ENCODE measurements at places on chromosomes 5 and 9.

DNA sequence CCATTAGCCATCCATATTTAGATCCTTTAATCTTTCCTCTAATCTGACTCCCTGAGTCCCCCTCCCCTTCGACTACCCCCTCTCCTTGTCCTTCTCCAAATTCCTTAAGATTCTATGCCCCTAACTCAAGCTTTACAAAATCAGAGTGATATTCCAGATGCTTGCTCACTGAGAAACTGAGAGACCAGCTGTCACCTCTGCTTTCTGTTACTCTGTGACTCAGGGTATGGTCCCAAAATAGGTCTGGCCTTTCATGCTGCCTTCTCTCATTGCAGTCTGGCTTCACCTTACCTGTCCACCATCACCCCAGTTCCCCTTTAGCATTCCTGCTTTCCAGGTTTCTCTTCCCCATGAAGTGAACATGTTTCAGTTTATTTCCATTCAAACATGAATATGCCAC lies 383.3 kb upstream of the SLC30A5 start:
- no peak for DNase-seq

DNA sequence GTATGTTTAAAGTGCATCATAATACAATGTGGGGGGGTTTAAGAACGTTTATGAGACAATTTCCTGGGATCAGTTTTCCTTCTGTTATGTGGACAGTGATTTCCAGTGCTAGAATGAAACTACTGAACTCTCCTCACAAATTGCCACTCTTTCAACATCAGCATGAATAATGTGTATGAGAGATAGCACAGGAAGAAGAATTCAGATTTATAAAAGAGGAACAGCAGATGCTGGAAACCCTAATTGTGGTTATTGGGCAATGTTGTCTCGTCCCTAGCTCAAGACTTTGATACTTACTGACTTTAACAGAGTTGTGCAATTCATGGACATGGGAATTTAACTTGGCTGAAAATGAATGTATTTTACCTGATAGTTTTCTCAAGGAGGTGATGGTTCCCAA lies 410.8 kb upstream of the MEF2C start:
- DNase-seq = no peak

DNA sequence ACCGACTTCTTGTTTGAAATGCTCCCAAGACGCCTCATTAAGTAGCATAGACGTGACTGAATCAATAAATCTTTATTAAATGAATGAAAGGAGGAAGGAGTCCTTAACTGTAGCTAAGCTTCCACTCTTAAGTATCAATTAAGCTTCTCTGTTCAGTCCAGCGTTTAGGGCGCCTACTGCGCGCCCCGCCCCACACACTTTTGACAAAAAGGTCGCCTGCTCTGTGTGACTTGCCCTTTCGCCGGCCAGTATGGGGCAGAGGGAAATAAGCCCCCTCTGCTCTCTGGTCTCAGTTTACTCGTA lies 662 bp upstream of the DOLPP1 start:
- no peak for DNase-seq

GRCh38 chr9:98182889-98183599 lies 9.4 kb downstream of the CORO2A start:
- DNase-seq = no peak

DNA sequence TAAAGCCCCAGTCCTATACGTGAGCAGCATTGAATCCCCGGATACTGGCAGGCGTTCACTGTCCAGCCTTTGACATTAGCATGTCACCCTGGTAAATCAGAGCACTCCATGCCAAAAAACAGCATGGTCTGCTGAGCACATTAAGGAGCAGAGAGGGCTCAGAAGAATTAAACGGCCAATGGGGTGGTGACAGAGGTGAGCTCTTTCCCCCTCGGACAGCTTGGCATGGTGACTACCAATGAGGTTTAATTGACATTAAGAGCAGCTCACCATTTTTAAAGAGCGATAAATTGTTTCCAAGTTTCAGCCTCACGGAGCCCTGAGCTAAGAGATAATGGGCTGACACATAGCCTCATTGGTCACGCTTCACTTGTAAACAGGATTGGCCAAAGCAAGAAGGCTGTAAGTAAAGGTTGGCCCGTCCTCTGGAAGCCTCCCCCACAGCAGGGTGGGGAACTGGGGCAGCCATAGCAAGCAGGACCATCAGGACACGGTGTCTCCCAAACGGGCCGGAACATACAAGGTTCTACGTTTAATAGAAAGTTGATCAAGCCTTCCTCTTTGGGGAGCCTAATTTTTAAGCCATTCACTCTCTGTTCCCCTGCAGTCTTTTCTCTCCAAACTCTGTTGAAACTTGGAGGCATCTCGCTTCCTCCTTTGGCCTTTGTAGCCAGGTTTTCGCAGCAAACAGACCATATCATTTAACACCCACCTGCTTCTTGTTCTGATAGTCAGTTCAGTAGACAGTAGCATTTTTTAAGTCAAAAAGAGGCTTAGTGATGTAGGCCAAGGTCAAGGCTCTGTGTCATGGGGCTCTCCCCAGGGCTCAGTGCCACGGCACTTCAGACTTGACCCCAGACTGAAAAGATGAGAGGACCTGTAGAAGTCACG lies 25.9 kb downstream of the QRFP start:
- no peak for DNase-seq

DNA sequence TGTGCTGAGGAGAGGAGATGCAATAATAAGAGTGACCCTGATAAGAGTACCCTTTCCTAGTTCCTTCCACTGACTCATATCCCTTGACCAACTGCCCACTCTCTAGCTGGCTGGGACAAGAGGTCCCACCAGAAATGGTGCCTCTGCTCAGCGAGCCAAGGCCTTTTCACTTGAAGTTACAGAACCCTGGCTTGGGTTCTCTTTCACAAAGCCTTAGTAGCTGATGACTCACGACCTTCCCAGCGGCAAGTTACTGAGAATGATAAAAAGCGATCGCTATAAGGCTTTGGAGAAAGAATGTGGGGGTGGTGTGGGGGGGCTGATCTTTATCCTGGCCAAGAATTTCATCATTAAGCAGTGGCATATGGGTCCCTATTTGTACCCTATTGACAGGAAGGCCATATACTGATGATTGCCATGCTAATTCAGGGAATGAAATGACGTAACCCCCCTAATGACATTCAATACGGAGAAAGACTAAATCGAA lies 90.3 kb downstream of the FBXO38 start:
- DNase-seq = no peak

- DNase-seq = no peak
Measured at GRCh38 chr9:98485706-98486105, 223.0 kb downstream of the GABBR2 start.

DNA sequence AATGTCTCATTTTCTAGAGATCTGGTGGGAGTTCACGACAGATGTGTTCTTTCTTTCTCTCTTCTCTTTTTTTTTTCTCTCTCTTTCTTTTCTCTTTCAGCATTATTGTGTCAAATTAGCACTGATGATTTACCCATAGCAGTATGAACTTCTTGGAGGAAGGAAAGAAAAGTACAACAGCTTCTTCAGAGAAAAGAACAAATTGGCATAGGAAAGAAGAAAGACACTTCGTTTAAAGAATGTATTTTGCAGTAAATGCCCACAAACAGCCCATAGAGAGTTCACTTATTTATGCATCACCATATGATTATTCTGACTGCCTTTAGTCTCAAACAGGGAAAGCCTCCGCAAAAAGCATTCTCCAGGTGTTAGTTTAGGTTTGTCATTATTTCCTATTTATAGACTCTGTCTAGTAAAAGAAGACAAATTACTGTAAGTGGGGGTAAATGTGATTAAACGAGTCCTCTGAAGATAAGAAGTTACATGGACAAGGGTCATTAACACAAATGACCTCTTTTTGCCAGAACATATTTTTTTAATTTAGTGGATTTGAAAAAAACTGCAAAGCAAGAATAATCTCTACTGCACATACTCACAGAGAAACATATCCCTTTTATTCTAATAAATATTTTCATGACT lies 68.0 kb downstream of the POU5F2 start:
- DNase-seq = no peak

DNA sequence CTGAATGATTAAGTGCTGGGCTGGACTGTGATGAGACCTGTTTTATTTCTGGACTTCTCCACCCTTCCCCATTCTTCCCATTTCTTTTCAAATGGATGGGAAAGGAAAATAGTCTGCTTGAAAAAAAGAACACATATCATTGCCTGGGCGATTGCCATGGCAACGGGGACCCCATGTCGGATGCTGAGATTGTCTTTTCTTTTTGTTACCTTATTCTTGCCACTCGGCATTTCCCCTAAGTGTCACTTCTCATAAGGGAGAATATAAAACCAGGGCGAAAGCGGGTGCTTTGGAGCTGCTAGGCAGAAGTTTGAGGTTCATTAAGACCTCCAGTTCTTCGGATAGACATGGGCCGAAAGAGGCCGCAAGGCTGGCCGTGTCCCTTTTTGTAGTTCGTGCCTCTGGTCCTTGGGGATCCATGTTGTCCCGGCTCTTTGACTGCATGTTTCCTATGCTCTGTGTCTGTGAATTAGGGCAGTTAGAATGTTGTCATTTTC lies 763 bp downstream of the FGD3 start:
- no peak for DNase-seq

DNA sequence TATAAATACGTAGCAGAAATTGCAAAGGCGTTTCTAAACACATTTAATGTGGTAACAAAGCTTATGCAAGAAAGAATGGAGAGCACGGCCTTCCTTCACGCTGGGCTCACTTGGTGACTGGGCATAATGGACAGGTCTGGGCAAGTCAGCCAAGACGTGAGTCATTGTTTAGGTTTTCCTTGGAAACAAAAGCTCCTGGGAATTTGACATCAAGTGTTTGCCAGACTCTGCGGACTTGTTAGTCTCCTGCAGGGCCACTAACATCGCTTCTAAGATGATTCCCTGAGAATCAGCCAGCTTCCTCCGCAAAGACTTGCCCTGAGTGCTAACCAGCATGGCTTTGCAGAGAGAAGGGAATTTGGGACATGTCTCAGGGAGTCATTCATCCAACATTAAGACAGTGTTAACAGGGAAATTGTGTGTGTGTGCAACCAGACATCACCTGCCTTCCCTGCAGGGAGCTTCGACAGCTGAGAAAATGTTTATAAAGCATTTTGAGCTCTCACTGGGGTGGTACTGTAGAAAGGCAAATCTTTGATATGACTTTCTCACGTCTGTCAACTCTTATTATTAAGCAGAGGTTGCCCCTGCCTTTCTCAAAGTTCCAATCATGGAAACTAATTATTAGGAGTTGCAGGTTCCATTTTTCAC lies 182.5 kb downstream of the NTRK2 start:
- DNase-seq = no peak

DNA sequence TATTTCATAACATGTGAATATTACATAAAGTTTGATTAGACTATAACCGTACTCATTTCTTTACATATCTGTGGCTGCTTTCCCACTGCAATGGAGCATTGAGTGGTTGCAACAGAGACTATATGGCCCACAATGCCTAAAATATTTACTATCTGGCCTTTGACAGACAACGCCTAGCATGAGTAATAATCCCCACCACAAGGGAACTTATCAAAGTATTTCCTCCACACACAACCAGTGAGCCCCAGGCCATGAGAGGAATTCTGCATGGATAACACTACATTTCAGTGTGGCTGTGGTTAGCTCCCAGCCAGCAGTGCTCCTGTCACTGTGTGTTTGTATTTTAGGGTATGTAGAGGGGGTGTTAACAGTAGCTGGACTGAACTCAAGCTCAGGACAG lies 54.8 kb downstream of the FAM81B start:
- no peak for DNase-seq

DNA sequence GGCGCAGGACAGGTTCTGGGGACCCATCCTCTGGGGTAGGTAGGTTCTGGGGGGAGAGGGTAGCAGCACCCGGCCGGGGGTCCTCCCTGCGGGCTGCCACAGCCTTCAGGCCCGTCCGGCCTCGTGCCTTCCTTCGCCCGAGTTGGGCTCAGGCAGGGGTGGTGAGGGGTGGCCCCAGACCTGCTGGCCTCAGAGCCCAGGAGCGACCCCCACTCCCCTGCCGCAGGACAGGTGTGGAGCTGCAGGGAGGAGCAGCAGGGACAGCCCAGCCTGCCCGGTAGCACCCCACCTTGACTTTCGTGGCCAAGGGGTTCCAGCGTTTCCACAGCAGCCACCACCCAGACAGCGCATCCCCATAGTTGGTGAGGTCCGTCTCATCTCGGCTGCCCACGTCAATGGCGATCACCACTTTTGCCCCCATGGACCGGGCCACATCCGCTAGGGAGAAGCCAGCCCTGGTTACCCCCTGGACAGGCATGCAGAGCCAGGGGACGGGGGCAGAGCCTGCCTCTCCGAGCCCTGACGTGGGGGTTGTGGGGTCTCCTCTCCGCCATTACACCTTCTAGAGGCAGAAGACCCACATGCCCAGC lies 3.4 kb upstream of the NSMF start:
- peak; percentile 67 for DNase-seq

- DNase-seq = no peak
Measured at GRCh38 chr5:5467737-5468136, 45.3 kb downstream of the ICE1 start.

- no peak for DNase-seq
Measured at GRCh38 chr5:160961761-160962160, 109.8 kb upstream of the ATP10B start.

DNA sequence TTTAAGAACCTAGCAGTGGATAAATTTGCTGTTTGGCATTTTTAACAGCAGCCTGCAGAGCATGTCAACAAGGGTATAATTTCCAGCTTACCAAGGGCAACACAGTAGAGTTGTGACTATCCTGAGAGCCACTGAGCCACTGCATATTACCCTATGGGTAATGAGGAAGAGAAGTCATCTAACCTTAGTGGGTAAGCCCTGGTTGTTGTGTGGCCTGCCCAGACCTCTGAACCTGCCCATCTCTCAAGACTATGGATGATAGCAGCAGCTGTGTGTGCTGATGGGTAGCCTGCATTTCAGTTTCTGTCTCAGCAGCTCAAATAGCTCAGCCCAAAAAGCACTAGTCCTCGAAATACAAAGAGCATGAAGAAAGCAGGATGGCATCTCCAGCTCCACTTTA lies 56.1 kb upstream of the PIP5K1B start:
- no peak for DNase-seq

GRCh38 chr5:95840956-95841705 lies 18.6 kb upstream of the GLRX start:
- no peak for DNase-seq

DNA sequence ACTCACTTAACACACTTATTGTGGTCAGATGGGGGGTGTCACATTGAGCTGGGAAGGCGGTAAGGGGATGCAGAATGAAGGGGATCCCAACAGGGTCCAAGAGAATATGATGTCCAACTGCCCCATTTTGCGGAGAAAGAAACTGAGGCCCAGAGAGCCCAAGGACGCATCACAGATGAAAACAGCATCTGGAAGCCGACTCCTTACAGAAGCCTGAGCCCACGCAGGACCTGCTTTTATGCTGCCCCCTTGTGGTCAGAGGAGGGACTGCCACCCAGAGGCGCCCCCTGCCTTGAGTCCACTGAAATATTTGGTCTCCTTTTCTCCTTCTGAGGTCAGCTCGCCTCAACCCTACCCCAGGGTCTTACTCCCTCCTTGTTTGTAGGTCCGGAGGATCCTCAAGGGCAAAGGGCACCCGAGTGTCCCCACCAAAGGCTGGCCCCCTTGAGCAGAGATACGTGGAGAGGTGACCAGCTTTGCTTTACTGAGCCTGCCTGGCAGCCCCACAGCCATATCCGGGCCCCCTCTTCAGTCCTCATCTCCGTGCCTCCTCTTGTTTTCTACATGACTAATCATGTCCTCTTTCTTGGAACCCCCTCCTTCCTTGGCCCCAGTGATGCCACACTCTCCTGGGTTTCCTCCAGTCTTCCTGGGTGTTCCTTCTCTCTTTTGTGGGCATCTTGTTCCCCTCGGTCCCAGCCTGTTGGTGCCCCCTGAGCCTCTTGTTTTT lies 30.0 kb upstream of the TTLL11 start:
- DNase-seq = no peak
